ENCODE measurements at places on chromosomes 7 and 10. TPM values are rescaled to one million over a fixed set of nuclear protein-coding genes. Genes with fewer than 3 reads are reported as not detected.

Gene AS3MT
- 14.8 TPM for total RNA-seq

Gene TMEM184A
- total RNA-seq, result not detected

Gene SPDYE6
- not detected for total RNA-seq

Gene SRGN
- 0.59 TPM for total RNA-seq

Gene GRID1
- not detected for total RNA-seq

Gene FXYD4
- total RNA-seq, result not detected

DNA sequence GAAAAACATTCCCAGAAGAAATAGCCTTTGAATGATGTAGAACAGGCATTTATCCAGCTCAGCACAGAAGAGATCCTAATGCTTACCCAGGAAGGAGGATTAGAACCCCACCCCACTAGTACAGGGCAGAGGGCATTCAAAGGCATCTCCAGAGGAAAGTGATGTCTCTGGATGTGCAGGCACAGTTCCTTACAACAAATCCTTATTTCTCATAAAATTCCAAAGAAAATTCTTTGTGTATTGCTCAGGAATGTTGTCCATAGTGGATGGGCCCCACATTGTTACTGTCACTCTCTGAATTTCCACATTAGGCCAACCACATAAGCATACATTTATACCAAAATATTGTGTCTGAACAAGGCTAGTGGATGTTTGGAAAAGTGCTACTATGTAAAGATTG lies 243.0 kb downstream of the ADRA2A start:
- no peak for DNase-seq

GRCh38 chr7:155769701-155770100 lies 42.6 kb downstream of the SHH start:
- no peak for DNase-seq

DNA sequence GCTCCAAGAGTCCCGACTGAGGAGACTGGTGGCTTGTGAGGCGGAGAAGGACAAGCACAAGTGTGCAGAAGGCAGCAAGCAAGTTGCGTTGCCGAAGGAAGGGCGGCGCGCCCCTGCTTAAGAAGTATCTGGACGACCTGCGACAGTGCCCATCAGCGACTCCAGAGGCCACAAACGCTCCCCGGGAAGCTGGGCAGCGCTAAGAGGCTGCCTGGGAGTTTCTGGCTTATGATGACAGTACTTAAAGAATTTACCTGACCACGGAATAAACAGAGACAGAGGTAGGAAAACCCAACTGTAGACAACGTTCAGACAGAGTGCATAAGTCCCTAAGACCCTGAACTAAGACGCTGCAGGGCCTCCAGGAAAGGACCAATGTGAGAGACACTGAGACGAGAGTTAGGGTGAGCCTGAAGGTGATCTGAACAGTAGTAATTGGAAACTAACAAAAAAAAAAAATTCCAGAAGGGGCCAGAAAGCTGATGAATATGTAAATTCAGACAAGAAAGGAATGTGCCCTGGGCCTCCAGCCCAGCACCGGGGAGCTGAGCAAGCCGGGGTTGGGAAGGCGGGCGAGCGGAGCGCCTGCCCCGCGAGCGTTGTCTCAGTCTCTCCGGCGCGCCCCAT lies 1.0 kb downstream of the OSBPL3 start:
- DNase-seq, result peak; percentile 39

- no peak for DNase-seq
These were observed 345.5 kb downstream of the FGFR2 start for GRCh38 chr10:121252756-121253155.

DNA sequence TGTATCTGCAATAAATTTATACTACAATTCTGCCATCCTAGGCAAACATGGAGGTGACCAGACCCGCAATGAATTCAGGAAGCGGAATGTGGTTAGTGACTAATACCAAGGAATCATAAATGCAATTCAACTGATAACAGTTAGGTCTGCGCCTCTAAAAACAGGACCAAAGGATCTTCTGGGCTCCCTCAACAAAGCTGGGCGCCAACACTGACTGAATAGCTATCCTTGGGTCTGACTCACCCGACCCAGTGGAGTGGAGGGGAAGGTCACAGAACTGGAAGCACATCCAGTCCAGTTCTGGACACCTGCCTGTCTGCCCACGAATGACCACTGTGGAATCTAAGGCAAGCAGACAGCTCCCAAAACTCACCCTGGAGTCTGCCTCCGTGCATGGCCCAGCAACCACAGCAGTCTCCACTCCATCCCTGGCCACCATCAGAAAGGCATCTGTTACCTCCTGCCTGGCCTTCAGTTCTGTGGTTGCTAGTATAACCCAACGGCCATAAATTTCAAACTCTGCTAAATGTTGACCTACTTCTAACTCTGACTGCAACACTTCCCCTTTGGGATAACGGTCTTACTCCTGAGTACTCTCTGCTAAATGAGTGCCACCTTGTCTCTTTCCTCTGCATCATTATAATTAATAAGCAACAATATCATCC lies 43.0 kb upstream of the DLX6 start:
- DNase-seq, result no peak

GRCh38 chr7:151438864-151439601 lies 908 bp downstream of the CRYGN start:
- no peak for DNase-seq

- no peak for DNase-seq
These were observed 180.3 kb upstream of the PLXNA4 start for GRCh38 chr7:132756484-132756990.

- DNase-seq, result peak; percentile 11
These were observed 139.3 kb upstream of the COBL start for GRCh38 chr7:51455948-51456347.

Measured in SJCRH30 (cell line).